ENCODE measurements at places on chromosomes 6 and 20.

DNA sequence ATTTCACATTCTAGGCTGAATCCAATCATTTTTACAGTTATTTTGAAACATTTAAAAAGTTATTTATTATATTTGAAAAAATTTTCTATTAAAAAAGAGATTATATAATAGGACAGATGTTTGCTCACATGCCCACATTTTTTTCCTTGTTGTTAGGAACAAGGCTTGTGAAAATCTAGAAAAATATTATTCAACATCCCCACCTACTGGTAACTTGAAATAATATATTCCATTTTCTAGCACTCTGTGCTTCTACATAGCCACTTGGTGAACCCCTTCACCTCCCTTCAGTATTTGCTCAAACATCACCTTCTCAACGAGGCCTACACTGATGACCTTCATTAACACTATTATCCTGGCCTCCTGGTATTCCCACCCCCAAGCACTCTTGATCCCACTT lies 18.3 kb upstream of the GPRC6A start:
- no peak for DNase-seq

- no peak for DNase-seq
Observed at GRCh38 chr6:74857157-74857556, 348.7 kb downstream of the COL12A1 start.

DNA sequence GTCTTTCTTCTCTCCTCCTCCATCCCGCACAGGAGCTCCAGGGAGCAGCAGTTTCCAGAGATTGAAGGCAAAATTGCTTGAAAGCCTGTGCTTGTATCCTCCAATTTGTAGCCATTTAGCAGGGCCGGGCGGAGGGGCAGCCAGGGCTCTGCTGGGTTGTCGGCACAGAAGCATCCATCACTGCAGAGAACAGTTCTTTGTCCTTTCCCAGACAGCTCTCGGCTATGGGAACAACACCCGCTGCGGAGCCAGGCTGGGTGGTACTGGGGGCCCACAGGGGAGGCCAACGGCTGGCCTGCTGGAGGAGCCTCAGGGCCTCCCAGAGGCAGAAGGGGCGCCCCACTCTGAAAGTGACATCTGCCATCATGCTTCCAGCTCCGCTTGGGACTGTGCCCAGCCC lies 7.8 kb downstream of the HRH3 start:
- DNase-seq, result no peak

- DNase-seq, result no peak
Observed at GRCh38 chr6:90469906-90470305, 117.0 kb downstream of the MAP3K7 start.

DNA sequence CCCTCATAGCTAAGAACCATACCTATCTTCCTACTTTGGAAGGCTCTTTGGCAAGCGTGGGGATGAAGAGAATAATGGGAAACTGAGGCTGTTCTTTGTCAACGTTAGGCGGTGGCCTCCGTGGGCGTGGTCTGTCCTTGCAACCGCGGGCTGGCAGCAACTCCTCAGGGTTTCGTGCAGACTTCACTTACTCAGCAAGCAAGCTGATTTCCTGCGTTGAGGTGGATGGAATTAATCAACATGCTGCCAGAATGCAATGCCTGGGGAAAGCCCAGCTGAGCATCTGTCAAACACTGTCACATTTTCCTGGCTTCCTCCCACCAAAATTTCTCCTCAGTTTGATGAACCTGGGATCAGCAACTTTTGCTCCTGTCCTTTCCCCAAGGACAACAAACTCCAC lies 9.2 kb upstream of the IL17F start:
- no peak for DNase-seq

- DNase-seq, result no peak
Observed at GRCh38 chr6:158043008-158043407, 61.3 kb downstream of the SYNJ2 start.

DNA sequence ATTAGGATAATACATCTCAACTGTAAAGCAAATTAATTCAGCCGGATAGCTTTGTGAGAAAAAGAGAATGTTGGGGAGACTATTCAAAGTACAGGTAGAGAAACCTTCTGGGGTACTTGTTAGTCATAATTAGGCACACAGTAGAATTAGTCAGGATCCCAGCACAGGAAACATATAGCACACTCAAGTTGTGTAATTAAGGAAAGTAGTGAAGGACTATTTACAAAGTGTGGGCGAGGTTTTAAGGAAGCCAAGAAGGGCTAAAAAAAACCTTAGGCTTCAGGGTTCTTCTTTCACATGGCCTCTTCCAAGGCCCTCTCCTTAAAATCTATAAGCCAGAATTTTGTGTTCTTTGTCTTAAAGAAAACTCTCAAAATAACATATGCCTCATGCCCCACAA lies 126.7 kb downstream of the RTN4IP1 start:
- no peak for DNase-seq

- DNase-seq, result peak; percentile 60
Observed at GRCh38 chr6:137914530-137915193, 47.6 kb downstream of the TNFAIP3 start.

DNA sequence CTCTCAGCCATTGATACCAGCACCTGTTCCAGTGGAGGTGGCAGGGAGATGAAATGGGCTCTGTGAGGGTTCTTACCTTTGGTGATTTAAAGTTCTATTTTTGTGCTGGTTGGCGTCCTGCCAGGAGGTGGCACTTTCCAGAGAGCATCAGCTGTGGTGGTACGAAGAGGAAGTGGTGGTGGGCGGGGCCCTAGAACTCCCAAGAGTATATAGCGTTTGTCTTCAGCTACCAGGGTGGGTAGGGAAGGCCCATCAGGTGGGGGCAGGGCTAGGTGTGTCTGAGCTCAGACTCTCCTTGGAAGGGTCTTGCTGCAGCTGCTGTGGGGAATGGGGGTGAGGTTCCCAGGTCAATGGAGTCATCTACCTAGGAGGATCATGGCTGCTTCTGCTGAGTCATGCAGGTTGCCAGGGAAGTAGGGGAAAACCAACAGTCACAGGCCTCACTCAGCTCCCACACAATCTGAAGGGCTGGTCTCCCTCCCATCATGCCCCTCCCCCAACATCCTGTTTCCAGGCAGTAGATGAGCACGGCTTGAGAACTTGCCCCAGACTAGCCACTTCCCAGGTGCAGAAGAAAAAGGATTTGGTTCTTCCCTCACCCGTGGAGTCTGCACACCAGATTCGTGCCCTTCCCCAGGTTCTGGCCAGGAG lies 46.6 kb downstream of the MOXD1 start:
- DNase-seq, result no peak

DNA sequence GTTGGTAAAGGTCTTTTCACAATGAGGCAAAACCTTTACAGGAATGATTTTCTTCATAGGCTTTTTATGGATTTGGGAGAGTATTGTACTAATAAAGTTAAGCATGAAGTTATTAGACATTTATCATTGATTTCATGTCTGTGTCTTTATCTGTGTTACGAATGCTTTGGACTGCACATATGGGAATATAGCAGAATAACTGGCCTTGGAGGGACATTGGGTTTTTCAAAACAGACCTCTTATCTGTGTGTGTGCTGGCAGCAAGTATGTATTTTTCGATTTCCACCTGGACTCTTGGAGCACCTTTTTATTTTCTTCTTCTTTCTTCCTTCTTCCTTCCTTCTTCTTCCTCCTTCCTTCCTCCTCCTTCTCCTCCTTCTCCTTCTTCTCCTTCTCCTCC lies 74.6 kb downstream of the CDKAL1 start:
- DNase-seq, result no peak

- DNase-seq, result no peak
Observed at GRCh38 chr6:116762235-116762634, 3.3 kb downstream of the FAM162B start.
